ENCODE measurements at places on chromosomes 3 and 15. TPM values are rescaled to one million over a fixed set of nuclear protein-coding genes. Genes with fewer than 3 reads are reported as not detected.

GRCh38 chr3:5317557-5317956 is 130.1 kb downstream of the EDEM1 start:
- no peak for DNase-seq

DNA sequence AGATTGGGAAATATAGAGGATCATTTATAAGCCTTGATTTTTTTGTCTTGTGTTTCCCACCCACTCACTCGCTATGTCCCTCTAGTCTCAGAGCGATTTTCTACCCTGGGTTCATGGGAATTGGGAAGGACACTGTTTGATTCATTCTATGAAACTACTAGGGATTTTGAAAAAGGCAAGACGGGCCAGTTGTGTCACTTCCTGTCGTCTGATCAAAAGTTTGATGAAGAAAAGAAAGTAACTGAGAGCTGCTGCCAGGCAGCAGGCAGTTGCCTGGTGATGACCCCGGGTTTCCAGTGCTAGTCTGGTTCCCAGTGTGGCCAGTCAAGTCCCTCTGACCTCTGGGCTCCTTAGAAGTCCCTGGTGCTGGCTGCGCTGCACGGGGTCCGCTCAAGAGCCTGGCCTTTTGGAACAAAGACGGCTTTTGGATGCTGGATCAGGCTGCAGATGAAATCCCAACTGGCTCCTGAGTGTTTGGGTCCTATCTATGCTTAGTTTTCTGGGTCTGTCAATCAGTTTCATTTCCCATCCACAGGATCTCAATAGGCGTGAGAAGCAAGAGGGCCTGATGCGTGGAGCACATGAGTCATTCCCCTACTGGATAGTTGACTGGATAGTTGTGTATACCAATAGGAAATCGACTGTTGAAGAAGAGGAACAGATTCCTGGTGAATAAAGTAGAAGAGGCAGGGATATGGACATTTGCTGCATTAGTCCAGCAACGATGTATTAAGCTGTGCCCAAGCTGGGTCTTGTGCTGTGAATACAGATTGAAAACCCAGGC is 89.7 kb downstream of the EEFSEC start:
- DNase-seq = no peak

DNA sequence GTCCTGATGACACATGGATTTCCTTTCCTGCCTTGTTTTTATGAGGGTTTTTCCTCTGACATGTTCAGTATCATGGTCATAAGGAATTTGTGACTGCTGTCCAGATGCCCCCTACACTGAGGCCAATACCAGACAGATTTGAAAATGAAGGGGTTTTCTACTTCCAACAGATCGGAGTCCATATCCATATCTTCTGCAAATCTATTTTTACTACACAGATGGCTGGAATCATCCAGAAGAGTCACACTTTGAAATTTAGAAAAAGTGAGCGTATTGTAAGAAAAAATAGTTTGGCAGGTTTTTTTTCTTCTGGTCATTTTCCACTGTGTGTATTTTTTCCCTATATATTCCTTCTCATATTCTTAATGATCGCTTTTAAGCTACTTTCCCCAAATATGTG is 197.5 kb upstream of the LRRC3B start:
- DNase-seq = no peak

GRCh38 chr3:129467932-129468331 is 27.9 kb downstream of the IFT122 start:
- DNase-seq = no peak

TMEM158 gene
- polyA plus RNA-seq = 1.2 TPM

CYP8B1 gene
- 0.05 TPM for polyA plus RNA-seq
